ENCODE measurements at places on chromosomes 2 and 18.

GRCh38 chr2:138853296-138853695 is 73.1 kb upstream of the NXPH2 start:
- no peak for DNase-seq

DNA sequence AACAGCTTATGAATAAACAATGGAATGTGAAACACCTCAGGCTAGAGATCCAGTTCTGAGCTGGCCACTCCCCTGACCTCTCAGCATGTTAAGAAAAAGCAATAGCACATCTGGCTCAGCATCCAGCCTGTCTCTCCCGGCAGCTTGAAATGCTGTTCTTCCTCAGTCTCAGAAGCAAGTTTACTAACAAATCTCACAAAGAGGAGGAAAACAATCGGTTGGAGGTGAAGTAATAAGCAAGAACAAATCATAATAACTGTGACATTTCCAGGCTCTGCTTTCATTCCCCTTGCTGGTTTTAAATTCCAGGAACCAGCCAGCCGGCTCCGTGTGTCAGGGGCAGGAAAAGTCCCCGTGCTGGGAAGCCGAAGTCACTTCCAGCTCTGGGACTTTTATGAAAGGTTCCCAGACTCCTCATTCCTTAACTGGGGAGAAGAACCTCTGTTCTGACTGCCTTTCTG is 133.9 kb upstream of the ARL4C start:
- DNase-seq, result no peak

DNA sequence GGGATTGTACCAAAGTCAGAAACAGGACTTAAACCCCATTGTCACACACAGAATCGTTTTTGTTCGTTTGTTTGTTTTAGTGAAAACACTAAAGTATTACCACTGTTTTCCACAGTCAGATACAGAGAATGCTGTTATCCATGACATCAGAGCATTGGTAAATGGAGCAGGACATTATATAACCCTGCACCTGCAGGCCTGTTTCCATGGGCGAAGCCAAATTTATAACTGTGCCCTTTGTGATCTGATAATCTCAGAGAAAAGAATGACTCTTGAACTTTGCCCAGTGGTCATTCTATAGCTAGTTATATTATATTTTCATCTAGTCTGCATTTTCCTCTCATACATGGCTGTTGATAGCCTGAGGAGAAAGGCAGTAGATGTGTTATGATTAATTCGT is 217.6 kb downstream of the TMEM182 start:
- no peak for DNase-seq

DNA sequence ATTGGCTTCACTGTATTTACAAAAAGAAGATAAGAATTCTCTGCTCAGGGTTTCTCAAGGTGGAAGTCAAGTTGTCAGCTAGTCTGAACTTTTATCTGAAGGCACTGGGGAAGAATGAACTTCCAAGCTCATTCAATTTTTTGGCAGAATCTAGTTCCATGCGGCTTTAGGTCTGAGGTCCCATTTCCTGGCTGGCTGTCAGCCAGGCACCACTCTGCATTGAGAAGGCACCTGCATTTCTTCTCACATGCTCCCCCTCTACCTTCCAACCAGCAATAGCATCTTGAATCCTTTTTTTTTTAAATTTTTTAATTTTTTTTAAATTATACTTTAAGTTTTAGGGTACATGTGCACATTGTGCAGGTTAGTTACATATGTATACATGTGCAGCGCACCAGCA is 46.2 kb upstream of the RPE start:
- DNase-seq, result no peak

DNA sequence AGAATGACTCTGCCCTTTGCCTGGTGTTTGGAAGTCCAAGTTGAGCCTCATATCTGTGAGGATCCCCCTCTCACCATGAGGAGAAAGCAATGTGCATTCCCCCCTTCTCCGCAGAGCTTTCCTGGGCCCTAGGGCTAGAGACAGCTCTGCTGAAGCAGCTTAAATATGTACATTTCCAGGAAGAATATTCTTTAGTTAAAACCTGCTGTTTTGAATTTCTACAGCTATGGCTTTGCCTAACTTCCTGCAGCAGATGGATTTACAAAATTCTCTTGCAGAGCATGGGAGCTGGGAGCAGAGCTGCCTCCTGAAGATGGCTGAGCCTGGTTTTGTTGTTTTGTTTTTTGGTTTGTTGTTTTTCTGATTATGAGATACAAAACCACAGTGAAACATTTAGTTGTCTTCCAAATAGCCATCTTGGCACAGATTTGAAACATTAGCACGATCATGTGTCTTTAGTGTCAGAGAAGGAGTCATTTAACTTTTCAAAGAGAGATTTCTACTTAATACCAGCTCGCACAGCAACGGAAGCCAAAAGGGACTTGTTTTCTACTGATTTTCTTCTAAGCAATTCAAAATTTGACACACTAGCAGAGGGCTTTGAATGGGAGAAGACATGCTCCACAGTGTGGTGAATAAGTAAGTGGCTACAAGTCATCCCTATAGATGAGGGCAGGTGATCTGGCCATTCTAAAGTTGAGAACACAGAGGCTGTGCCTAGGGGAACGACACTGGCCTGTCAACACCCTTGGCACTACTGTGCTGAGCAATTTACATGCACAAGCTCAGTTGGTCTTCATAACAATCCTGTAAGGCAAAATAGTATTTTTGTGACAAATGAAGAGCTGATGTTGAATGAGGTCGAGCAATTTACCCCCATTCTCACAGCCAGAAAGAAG is 222.6 kb downstream of the MREG start:
- no peak for DNase-seq

DNA sequence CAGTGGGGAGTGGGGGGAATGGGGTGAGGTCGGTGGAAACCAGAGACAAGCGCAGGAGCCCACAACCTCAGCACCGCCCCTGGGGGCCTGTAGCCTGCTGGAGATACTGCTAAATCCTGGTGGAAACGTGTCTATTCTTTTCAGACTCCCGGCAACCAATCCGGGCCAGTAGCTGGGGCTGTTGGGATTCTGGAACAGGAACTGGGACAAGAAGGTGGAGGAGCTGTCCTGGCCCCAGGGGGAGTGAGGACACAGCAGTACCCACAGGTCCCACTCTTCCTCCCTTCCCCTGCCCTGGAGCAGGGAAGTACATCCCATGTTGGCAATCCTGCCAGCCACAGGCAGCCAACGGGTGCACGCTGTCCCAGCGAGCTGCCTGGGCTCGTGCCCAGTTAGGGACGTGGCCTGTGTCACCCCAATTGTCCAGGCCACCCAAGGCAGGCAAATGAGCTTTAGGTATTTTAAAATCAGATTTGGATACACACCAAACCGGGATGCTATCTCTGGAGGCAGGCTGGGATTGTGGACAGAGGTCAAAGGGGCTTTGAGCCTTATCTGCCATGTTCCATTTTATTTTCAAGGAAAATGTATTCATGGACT is 51.8 kb downstream of the HS1BP3 start:
- DNase-seq, result no peak

DNA sequence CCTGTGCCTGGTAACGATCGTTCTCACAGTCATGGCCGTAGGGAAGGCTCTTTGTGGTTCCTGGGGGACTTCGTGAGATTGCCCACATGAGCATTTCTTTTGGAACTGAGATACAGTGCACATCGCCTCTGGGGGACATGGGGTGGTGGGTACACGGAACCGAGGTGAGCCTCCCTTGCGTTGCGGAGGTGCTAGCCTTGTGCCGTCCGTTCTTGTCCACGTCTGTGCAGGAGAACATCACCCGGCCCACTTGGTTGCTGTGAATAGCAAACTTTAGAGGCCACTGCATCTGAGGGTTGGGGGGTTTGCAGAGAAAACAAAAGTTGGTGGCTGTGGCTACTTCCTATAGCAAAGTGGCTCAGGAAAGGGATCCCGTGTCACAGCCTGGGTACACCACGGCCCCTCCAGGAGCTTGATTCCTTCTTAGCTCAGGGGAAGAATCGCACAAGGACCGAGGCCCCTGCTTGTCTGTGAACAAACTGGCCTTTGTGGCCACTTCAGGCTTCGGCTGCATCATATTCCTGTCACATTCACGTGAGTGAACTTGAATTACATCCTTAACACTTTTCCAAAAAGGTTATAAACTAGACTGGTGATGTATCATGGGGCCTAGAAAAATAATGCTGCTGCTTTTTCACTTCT is 72.6 kb downstream of the LRRFIP1 start:
- DNase-seq, result no peak

GRCh38 chr2:109164739-109165221 is 35.8 kb downstream of the SH3RF3 start:
- DNase-seq, result no peak

All from substantia nigra (tissue), 51 donors.